ENCODE measurements at places on chromosomes 6 and 20.

DNA sequence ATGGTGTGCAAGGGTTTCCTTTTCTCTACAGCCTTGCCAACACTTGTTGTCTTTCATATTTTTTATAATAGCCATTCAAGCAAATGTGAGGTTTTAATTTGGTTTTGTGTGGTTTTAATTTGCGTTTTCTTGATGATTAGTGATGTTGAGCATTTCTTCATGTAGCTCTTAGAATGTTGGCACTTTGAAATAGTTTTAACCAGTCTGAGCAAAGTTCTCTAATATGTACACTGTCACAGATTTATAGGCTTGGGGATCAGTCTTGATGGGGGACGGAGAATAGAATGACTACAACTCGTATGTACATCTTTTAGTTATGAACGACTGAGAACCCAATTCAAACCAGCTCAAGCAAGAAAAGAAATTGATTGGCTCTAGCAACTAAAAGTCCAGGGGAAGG, 1003.1 kb downstream of the KIF16B start:
- no peak for DNase-seq

- no peak for DNase-seq
Measured at GRCh38 chr20:34675561-34675960, 1.3 kb downstream of the PIGU start.

- no peak for DNase-seq
Measured at GRCh38 chr6:112939563-112939962, 592.4 kb downstream of the RFPL4B start.

GRCh38 chr20:63220696-63221399, 4.9 kb upstream of the YTHDF1 start:
- no peak for DNase-seq

GRCh38 chr20:53530440-53530839, 63.2 kb downstream of the ZNF217 start:
- no peak for DNase-seq

DNA sequence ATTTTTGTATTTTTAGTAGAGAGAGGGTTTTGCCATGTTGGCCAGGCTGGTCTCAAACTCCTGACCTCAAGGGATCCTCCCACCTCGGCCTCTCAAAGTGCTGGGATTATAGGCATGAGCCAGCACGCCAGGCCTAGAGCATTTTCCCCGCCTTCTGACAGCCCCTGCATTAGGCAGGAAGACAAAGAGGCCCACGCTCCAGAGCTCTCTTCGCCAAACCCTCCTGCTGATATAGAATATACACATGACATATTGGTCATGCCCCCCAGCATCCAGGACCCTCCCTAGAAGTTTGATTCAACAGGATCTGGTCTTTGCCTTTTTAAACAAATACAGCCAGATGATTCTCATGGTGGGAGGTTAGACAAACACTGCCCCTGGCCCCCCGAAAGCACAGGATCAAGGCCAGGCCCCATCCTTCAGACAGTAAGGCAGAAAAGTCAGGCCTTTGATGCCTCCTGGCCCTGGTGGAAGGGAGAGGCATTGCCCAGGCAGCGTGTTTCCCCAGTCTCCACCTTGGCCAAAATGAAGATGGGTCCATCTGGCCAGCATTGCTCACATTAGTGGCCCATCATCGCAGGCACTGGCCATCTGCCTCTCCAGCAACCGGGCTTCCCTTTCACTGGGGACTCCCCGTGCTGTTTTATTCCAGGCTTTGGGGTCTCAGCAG, 4.4 kb downstream of the SULF2 start:
- no peak for DNase-seq

GRCh38 chr6:149834513-149835481, 29.4 kb downstream of the LRP11 start:
- DNase-seq = peak; percentile 51

- DNase-seq = no peak
Measured at GRCh38 chr6:25950297-25950696, 12.3 kb upstream of the TRIM38 start.

GRCh38 chr20:40758790-40759189, 69.8 kb upstream of the MAFB start:
- no peak for DNase-seq

GRCh38 chr6:42404484-42404883, 47.2 kb downstream of the TRERF1 start:
- no peak for DNase-seq

- no peak for DNase-seq
Measured at GRCh38 chr6:111597291-111598086, 8.2 kb downstream of the TRAF3IP2 start.

DNA sequence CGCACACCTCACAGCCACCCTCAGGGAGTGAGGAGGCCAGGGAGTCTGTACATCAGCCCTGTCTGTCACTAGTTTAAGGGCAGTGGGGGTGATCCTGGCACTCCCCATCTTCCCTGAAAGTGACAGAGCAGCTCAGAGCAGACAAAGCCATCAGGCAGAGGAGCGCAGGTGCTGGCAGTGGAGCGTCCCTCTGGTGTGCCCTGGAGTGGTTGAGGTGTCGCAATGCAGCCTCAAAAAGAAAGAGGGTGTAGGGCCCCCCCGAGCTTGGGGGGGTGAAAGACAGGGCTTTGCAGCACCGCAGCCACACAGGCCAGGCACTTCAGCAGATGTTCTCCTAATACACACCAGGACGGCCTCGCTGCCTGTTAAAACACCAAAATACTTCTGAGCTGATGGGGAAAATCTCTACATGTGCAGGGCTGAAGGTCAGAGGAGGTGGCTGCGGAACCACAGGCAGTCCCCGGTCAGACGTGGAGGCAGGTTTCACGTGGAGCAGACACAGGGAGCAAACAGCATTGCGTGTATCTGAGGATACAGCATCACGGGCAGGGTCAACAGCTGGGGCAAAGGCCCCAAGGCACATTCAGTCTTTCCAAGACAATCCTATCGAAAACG, 69.5 kb downstream of the PREX1 start:
- DNase-seq = no peak

GRCh38 chr20:23782366-23782983, 31.7 kb upstream of the CST1 start:
- no peak for DNase-seq

DNA sequence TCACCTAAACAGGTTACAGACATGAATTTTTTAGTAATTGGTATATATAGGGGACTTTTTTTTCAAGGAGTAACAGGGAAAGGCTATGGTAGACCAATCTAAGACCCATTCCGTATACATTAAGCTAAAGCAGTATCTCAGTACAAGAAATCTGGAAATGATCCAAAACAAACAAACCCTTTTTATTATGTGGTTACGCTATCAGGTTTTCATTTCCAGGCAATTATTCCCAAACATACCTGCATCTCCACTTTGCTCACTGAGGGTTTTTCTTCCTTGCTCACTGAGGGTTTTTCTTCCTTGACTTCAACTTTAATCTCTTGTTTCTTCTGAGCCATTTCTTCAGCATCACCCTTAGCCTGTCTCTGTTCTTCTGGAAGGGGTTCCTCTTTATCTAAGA, 107.3 kb downstream of the EPB41L2 start:
- no peak for DNase-seq

DNA sequence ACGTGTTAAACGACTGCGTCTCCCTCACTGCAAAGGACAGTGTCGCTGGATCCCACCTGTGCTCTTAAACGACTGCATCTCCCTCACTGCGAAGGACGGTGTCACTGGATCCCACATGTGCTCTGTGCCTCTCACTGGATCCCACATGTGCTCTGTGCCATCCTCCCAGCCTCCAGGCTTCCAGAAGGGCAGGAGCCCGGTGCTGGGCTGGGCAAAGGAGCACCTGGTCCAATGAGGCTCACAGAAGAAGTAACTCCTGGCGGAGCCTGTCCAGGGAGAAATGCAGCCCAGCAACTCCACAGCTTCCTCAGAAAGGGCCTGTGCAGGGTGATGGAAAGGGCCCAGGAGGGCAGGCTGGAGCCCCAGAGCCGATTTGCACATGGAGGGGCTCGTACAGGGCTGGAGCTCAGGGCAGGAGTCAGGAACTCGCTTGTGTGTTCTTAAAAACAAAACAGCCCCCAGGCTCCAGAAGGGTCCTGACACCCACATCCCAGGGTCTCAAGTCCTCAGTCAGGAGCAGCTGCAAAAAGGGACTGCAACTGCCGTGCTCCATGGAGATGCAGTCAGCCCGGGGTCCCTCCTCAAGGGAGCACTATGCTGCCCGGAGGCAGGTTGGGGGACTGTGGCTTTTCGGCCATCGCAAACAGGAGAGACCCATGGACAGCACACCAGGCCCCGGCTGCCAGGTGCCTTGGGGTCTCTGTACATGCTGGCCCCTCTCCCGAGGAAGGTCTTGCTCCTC, 52.7 kb downstream of the DLL1 start:
- DNase-seq = no peak

DNA sequence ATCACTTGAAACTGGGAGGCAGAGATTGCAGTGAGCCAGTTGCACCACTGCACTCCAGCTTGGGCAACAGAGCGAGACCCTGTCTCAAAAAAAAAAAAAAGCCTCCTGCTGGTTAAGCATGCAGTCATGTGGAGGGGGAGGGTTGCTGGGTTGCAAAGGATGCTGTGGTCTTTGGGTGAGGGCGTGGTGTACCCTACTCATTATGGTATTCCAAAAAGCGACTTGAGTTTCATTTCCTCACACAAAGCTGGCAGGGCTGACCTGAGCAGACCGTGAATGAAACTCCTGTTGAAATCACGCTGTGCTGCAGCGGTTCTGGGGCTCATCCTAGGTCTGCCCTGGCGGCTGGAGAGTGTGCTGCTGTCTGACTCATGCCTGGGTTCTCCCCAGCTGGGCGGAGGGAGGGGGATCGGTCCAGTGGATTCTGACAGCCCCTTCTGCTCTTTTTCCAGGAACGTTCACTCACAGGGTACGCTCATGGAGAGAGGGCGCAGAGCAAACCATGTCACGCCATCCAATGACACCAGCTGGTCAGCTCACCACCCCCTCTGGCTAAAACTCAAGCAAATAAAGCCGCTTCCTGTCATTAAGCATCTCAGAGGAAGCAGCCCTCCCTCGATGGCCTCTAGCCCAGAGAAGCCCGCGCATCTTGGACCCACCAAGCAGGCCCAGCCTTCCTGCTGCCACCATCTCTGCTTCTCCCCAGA, 166.2 kb downstream of the SCML4 start:
- no peak for DNase-seq

DNA sequence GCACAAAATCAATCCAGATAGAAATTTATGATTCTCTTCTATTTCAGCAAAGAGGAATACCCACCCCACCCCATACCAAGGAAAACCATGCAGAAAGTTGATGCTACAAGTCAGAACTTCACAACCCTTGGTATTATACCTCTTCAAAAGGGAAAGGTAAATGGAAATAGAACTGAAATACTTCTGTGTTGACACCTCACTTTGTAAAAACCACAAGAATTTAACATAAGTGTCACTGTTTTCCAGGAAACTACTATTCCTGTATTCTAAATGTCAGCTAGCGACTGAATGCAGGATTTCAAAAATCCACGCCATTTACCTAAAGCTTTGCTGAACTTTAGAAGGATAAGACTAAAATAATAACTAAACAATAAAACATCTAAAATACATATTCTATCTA, 3.6 kb downstream of the CPNE1 start:
- DNase-seq = no peak

DNA sequence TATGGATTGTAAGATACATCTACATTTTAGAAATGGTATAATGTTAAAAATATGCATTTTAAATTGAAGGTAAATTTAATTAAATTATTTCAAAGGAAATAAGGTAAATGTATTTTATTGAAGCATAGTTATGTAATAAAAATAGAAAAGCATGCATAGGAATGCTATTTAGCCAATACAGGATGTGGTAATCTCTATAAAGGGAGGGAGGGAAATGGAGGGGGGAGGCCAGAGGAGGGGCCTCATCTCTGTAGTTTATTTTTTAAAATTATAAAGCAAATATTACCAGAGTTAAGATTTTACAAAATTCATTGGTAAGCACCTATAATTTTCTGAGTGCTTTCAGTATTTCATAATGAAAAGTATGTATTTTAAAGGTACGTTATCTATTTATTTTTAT, 27.2 kb downstream of the SLC16A10 start:
- no peak for DNase-seq

DNA sequence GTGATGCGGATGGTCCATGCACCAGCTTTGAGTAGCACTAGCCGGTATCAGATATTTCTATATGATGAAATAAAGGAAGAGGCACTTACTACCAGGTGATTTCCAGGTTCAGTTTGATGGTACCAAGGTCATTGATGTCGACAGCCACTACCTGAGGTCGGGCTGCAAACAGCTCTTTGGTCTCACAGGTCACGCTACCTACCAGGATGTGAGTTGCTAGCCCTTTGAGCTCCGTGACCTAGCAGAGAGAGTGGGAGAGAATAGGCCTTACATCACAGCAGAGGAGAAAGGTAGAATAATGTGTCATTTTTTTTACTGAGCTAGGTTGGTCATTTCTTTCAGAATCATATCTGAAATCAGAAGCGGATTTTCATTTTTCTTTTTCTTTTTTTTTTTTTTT, 51.0 kb upstream of the ARMH2 start:
- no peak for DNase-seq

DNA sequence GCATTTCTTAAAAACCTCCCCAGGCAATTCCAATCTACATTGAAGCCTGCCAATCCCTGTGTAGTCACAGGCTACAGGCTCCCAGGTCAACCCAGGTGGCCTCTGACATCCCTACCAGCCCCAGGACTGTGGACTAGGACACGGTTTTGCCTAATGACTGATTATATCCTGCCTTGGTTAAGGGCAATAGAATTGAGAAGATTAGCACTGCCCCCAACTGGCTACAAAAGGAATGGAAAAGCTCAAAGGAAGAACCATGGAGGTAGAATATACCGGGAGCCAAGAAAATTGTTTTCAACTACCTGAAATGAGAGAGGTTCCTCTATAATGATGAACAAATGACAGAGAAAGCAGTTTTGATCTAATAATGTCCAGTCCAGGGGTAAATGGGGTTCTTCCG, 421.1 kb upstream of the AGPAT4 start:
- no peak for DNase-seq

- DNase-seq = no peak
Measured at GRCh38 chr6:8993111-8993510, 557.8 kb upstream of the SLC35B3 start.

GRCh38 chr20:17653835-17654648, 28.0 kb downstream of the RRBP1 start:
- DNase-seq = no peak

DNA sequence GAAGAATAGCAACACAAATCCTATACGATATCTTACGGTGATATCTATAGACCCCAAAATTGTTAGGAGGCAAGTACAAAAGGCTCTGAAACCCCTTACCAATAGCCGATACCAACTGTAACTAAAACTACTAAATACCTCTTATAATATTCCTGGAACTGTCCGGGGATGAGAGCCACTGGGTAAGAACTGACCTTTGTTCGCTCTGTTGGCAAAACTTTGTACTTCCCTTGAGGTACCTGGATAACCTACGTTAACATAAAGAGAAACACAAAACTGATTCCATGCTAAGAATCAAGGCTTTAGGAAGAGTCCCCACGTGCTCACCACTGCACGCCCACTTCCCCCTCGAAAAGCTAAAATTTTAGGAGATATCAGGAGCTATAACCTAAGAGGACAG, 9.7 kb downstream of the PHF10 start:
- DNase-seq = no peak

- DNase-seq = no peak
Measured at GRCh38 chr6:14286144-14286543, 168.6 kb downstream of the CD83 start.

DNA sequence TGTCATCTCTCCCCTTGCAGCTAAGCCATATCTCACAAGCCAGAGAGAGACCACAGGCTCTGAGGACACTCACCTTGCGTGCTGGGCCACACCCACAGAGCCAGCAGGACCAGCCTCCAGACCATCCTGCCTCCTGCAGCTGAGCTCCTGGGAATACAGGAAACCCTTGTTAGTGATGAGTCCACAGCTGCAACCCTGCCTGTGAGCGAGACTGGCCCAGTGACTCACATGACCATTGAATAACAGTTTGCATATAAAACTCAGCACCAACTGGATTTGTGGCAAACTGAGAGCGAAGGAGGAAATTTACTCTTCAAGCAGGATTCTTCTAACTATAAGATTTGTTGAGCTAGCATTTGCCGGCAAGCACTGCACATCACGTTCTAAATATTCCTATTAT, 3.0 kb downstream of the THBS2 start:
- DNase-seq = no peak
